ENCODE measurements at places on chromosomes 2 and 18.

GRCh38 chr18:58218117-58218516 is 174.1 kb downstream of the NEDD4L start:
- DNase-seq = no peak

- no peak for DNase-seq
Measured at GRCh38 chr2:131590366-131590765, 62.7 kb downstream of the CCDC74A start.

- no peak for DNase-seq
Measured at GRCh38 chr2:233535271-233535670, 31.3 kb downstream of the USP40 start.

DNA sequence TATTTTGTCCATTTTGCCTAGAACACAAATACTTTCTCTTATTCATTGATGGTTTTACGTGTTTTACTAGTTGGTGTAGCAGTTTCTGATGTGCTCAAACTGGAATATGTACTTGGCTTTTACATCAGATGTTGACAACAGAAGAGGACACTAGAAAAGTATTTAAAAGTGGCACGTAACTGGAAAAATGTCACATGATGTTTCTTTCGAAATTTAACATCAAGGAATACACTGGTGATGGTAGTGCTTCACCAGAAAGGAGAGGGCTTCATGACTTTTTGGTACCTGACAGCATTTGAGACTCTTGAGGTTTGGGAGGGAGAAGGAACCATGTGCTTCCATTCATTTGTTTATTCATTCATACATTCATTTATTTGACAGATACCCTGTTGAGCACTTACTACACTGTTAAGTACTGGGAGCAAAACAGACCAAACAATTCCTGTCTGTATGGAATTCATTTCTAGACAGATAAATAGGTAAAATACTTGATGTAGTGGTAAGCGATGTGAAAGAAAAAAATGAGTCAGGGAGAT is 1.5 kb downstream of the GIGYF2 start:
- no peak for DNase-seq

DNA sequence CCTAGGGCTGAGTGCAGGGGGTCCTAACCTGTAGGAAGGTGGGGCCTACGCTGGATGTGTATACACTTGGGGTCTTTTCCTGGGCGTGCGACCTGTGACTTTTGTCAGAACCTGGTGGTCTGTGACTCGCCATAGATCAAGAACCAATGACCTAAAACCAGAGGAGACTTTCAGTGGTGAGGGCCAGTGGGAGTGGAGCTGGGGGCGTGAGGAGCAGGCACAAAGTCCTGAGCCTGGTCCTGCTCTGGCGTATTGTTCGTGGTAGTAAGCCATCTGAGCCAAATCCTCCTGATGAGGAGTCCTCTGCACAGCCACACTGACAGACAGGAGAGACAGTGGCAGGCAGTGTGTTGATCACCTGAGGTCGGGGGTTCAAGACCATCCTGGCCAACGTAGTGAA is 8.9 kb downstream of the INPP4A start:
- no peak for DNase-seq

GRCh38 chr2:29747786-29748470 is 173.5 kb downstream of the ALK start:
- no peak for DNase-seq

DNA sequence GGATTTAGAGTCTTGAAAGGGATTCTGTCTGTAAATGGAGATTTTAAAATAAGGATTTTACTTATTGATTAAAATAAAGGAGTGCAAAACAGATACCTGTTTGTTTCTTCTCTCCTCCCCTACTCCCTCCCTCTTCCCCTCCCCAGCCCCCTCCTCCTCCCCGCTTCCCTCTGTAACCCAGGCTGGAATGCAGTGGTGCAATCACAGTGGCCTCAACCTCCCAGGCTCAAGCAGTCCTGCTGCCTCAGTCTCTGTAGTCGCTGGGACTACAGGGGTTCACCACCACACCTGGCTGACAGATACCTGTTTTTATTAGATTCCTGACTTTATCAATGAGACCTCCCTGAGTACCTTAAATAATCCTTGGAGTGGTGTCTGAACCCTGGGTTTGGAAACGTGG is 57.1 kb downstream of the OXER1 start:
- DNase-seq = no peak

GRCh38 chr2:167480232-167480985 is 592.1 kb downstream of the XIRP2 start:
- DNase-seq = no peak

DNA sequence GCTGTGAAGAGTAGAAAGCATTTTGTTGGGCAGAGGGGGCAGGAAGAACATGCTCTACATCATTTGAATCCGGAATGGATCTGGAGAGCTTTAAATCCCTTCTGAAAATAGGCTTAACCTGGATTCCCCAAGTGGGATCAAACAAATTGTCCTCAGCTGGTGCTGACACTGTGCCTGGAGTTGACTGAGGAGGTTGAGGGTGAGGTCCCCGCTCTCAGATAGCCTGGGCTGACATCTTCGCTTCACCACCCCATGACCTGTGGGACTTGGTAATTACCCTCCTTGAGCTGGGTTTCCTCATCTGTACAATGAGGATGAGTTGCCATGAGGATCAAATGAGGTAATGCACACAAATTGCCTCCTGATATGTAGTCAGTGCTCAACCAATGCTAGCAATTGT is 117.8 kb upstream of the SMAD2 start:
- no peak for DNase-seq

DNA sequence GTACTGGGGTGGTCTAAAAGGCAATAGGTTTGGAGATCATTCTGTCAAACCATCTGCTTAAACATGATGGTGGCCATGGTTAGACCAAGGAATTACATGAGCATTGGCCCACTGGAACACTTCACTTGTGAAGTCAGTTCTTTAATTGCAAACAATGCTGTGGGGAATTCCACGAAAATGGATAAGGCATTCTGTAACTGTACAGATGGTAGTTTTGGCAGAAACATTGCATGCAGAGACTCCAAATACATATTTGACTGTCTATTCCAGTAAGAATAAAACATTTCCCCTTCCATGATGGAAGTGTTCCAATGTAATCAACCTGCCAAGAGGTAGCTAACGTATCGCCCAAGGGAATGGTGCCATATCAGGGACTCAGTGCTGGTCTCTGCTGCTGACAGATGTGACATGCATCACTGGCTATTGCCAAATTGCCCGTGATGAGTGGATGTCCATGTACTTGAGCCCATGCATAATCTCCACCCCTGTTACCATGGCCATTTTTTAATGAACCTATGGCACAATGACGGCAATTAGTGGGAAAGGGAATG is 417.9 kb downstream of the CDH7 start:
- DNase-seq = no peak

DNA sequence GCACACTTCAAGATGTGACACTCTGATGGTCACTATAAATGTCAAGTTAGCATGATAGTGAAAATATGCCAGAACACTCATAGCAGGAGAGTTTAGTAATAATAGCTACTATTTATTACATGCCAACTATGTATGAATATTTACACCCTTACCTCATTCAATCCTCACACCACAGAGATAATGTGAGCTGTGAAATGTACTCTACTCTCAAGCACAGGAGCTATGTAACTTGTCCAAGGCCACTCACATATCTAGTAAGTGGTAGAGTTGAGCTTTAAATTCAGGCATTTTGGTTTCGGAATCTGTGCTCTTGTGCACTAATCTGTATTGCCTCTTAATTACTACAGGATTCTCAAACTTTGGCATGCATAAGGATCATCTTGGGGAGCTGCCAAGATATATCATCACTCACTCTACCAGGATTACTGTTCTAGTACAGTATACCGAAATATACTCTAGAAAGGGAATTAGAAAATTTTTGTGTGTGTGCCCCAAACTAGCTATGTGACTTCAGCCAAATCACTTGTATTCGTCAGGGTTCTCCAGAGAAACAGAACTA is 154.3 kb downstream of the PLCL1 start:
- no peak for DNase-seq

Measured in activated T-helper 2 cell treated with anti-CD3 and anti-CD28 coated beads, Interferon-gamma antibody, Interleukin-2, Interleukin-4, amounts not matched to agents 10 μg/mL and 5 μg/mL and 100 μg/mL, durations not matched to agents 14 hours and 24 hours and 36 hours (primary cell).